ENCODE measurements at places on chromosomes 2 and 18. TPM values are rescaled to one million over a fixed set of nuclear protein-coding genes. Genes with fewer than 3 reads are reported as not detected.

- DNase-seq: peak; percentile 56
- no peak overlapping the region for H3K4me3 ChIP-seq
- H3K36me3 ChIP-seq: no peaks in the 10 kb centered on the region
- no peaks in the 10 kb centered on the region for H3K27me3 ChIP-seq
- H3K4me1 ChIP-seq: no peaks in the 10 kb centered on the region
Observed at GRCh38 chr2:129478902-129479517, 500.5 kb upstream of the RAB6C start.

GRCh38 chr2:101808006-101808562 is 110.6 kb downstream of the MAP4K4 start:
- H3K36me3 ChIP-seq: no peaks in the 10 kb centered on the region
- peaks cover 71% of the 10 kb centered on the region for H3K4me1 ChIP-seq
- no peak overlapping the region for H3K4me3 ChIP-seq
- DNase-seq: no peak
- no peaks in the 10 kb centered on the region for H3K27me3 ChIP-seq
- H3K27ac ChIP-seq: no peak overlapping the region

DNA sequence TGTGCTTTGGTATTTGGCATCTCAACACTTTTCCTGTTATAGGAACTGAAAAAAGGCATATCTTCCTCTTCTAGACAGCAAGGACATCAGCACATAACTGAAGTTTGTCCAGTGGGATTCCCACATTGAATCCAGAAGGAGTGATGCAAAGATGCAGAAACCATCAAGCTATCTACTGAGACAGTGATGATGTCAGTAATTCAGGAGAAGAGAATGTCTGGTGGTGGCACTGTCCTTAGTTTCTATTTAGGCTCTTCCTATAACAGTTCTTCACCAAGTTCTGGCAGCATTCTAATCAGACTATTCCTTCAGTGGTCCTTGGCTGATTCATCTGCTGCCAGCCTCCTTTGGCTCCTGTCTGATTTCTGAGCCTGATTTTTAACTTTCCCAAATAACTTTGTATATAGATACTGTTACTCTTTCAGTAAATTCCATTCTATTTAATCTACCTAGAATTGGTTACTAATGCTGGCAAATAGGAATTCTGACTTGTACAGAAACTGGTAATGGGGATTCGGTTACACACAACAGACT is 56.6 kb upstream of the AGPS start:
- no peaks in the 10 kb centered on the region for H3K36me3 ChIP-seq
- H3K4me1 ChIP-seq: peaks cover 5% of the 10 kb centered on the region
- no peak overlapping the region for H3K27ac ChIP-seq
- no peak for DNase-seq

DNA sequence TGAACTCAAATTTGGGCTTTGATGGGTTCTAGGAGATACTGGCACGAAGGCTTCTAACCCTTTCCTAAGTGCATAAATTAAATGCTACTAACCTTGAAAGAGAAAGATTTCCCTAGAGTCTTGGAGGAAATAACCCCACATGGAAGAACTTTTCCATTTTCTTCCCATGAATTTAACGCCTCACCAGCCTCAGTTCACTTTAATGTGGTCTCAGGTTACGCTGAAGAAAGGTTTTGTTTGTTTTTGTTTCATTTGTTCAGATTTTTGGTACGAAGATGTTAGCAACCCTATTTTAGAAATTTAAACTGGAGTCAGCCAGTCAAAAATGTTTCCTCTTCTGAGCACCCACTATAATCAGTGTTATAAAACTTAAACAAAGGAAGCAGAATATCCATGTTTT is 30.7 kb downstream of the METTL4 start:
- no peaks in the 10 kb centered on the region for H3K36me3 ChIP-seq
- no peak overlapping the region for H3K27ac ChIP-seq
- DNase-seq: no peak
- H3K4me1 ChIP-seq: peaks cover 28% of the 10 kb centered on the region
- no peak overlapping the region for H3K4me3 ChIP-seq
- H3K27me3 ChIP-seq: no peaks in the 10 kb centered on the region

L3MBTL4 gene
- total RNA-seq: 9.6 TPM

CHMP3 gene
- 49.6 TPM for total RNA-seq

SERPINB11 gene
- 8.6 TPM for total RNA-seq

HRH4 gene
- not detected for total RNA-seq

Measured in vagina (tissue), 2 donors.